ENCODE measurements at places on chromosomes 4 and X.

DNA sequence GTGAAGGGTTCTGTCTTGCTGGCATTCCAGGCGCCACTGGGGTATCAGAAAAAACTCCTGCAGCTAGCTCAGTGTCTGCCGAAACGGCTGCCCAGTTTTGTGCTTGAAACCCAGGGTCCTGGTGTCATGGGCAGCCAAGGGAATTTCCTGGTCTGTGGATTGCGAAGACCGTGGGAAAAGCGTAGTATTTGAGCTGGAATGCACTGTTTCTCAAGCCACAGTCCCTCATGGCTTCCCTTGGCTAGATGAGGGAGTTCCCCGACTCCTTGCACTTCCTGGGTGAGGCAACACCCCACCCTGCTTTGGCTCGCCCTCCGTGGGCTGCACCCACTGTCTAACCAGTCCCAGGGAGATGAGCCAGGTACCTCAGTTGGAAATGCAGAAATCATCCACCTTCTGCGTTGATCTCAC lies 40.1 kb downstream of the NOP14 start:
- peaks cover 46% of the 10 kb centered on the region for H3K36me3 ChIP-seq
- DNase-seq: no peak

- H3K27ac ChIP-seq: no peak overlapping the region
- no peaks in the 10 kb centered on the region for H3K4me1 ChIP-seq
- H3K27me3 ChIP-seq: no peaks in the 10 kb centered on the region
- H3K36me3 ChIP-seq: no peaks in the 10 kb centered on the region
Observed at GRCh38 chrX:129525162-129525561, 1.9 kb upstream of the SMARCA1 start.

DNA sequence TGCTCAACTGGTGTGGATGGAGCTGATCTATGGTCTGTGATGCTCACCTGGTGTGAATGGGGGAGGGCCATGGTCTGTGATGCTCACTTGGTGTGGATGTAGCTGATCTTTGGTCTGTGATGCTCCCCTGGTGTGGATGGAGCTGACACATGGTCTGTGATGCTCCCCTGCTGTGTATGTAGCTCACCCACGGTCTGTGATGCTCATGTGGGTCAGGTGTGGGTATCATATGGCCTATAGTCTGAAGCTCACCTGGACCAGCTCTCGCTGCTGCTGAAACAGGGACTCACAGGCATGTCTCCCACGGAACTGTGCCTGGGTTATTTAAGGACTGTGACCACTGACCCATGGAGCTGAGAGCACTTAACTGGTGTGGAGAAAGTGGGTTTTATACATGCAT lies 109.7 kb downstream of the CRLF2 start:
- no peak overlapping the region for H3K4me3 ChIP-seq
- no peak overlapping the region for H3K27ac ChIP-seq
- H3K4me1 ChIP-seq: no peaks in the 10 kb centered on the region
- no peaks in the 10 kb centered on the region for H3K36me3 ChIP-seq
- no peaks in the 10 kb centered on the region for H3K27me3 ChIP-seq

GRCh38 chrX:55008571-55009358 lies 8.6 kb downstream of the APEX2 start:
- H3K27ac ChIP-seq: no peak overlapping the region
- peaks cover 11% of the 10 kb centered on the region for H3K36me3 ChIP-seq
- DNase-seq: no peak
- H3K4me1 ChIP-seq: no peaks in the 10 kb centered on the region
- H3K4me3 ChIP-seq: no peak overlapping the region

DNA sequence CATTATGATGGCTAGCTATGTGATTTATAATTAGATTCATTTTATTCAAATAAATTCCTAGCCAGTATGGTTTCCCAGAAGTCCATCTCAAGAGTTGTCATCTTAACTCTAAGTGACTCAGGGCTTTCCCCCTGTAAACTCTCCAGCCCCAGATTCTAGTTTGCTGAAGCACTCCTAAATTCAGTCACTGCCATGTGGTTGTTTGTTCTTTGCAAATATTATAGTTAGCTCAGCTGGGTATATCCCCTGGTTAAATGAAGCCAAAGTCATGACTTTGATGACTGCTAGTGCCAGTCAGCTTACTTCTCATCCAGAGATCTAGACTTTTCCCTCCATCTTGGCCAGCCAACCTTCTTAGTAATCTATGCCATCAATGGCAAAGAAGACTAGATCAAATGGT lies 126.0 kb downstream of the GRIA3 start:
- no peak overlapping the region for H3K27ac ChIP-seq
- no peaks in the 10 kb centered on the region for H3K27me3 ChIP-seq
- no peak for DNase-seq

GRCh38 chr4:128315756-128316520 lies 28.3 kb upstream of the PGRMC2 start:
- no peaks in the 10 kb centered on the region for H3K36me3 ChIP-seq
- no peak overlapping the region for H3K4me3 ChIP-seq
- no peak for DNase-seq
- H3K27ac ChIP-seq: no peak overlapping the region
- H3K27me3 ChIP-seq: no peaks in the 10 kb centered on the region
- H3K4me1 ChIP-seq: no peaks in the 10 kb centered on the region

DNA sequence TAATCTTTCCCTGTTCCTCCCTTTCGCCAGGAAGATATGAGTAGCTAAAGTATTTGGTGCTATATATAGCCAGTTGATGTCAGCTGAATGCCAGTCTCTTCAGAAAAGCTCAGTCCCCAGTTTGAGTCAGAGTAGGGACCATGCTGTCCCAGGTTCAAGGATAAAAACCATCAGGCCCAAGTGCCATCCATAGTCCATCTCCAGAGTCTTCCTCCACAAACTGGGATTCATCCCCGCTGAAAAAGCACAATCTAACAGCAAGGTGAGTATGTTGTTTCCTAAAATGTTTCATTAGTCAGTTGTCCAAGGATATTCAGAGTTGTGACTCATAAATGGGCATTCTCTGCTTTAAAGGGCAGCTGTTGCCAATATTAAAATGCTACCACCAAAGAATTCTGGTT lies at the start of gene MYOZ2:
TSS of gene MYOZ2 (plus strand) at position 112 of the 401 bp plus-strand sequence. CDS start 694 bp downstream, outside the sequence.
- H3K4me1 ChIP-seq: peaks cover 25% of the 10 kb centered on the region
- H3K27ac ChIP-seq: no peak within 1 kb of the TSS
- no peak for DNase-seq

DNA sequence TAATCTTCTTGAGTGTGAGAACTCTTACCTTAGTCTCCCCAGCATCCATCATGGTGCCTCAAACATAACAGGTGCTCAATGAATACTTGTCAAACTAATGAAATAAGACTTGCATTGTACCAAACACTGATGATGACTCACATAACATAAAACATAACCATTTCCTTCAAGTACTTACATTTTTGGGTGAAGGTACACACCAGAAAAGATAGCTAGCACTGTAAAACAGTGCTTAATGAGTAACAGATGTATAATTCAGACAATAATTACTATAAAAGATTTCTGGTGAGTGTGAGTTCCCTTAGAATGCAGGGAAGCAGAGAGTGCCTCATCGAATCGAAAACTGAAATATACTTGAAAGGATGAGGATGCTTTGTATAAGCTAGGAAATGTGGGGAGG lies 70.1 kb upstream of the HCCS start:
- H3K27ac ChIP-seq: no peak overlapping the region
- H3K4me3 ChIP-seq: no peak overlapping the region
- DNase-seq: no peak

- DNase-seq: no peak
- peaks cover 23% of the 10 kb centered on the region for H3K36me3 ChIP-seq
- H3K27ac ChIP-seq: no peak overlapping the region
- H3K27me3 ChIP-seq: no peaks in the 10 kb centered on the region
Observed at GRCh38 chr4:56450342-56450741, 14.3 kb downstream of the PAICS start.

DNA sequence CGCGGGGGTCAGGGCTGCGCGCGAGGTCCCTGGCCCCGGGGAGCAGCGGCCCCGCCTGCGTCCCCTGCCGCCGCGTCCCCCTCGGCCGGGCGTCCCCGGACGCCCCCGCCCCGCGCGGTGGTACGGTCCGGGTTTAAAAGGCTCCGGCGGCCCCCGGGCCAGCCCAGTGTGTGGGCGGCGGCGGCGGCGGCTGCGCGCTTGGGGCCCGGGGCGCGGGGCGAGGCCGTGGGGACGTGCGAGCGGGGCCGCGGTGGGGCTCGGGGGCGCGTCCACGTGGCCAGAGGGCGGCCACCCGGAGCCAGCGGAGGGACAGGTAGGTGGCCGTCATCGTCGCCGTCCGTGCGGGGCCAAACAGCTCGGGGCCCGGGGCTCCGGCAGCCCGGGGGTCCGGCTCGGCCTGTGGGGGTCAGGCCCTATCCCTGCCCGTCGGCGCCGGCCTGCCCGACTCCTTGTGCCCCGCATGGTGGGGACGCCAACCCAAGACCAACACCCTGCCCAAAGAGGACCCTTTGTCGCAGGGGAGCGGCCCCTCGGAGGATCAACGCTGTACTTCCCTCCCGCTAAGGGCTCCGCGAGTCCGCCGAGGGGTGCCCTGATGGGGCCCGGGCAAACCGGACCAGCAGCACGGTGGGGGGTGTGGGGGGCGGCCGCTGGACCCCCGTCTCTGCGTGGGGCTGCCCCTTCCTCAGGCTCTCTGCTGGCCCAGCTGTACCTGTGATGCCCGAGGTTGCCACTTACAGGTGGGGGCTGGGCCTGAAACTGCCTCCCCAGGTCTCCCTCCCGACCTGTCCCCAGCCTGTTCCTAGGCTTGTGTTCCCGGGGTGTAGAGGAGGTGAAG lies at the start of gene PLXNA3:
TSS of gene PLXNA3 (plus strand) at position 166 of the 838 bp plus-strand sequence. CDS start 1,903 bp downstream, outside the sequence.
- DNase-seq: peak; percentile 46
- H3K4me3 ChIP-seq: peak within 1 kb of the TSS; percentile 61
- peaks cover 4% of the 10 kb centered on the region for H3K4me1 ChIP-seq
- H3K27me3 ChIP-seq: no peaks in the 10 kb centered on the region
- no peaks in the 10 kb centered on the region for H3K36me3 ChIP-seq

GRCh38 chr4:31918891-31919290 lies 1198.7 kb downstream of the PCDH7 start:
- no peaks in the 10 kb centered on the region for H3K4me1 ChIP-seq
- no peaks in the 10 kb centered on the region for H3K36me3 ChIP-seq
- H3K27ac ChIP-seq: no peak overlapping the region
- H3K4me3 ChIP-seq: no peak overlapping the region

GRCh38 chr4:103415801-103416200 lies 217.7 kb upstream of the CENPE start:
- no peaks in the 10 kb centered on the region for H3K27me3 ChIP-seq
- H3K4me1 ChIP-seq: no peaks in the 10 kb centered on the region
- no peak overlapping the region for H3K27ac ChIP-seq

GRCh38 chr4:26386386-26386785 lies 65.6 kb downstream of the RBPJ start:
- H3K27ac ChIP-seq: no peak overlapping the region
- H3K36me3 ChIP-seq: peaks cover 16% of the 10 kb centered on the region
- H3K4me3 ChIP-seq: no peak overlapping the region

DNA sequence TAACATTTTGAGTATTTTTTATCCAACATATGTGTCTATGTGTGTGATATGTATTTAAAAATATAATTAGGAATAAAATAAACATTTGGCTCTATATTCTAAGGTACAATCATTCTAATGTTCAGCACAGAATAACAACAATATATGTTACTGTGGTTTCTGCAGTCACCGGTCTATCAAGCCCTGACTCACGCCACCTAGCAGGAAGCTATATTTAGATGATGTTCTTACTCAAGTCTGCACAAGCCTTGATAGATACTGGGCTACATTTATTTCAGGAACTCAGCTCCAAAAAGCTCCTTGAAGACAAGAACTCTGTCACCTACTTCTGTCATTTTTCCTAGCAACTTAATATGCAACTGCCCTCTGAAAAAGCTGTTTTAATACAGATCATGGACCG lies 152.0 kb upstream of the FTHL17 start:
- H3K27ac ChIP-seq: no peak overlapping the region
- H3K27me3 ChIP-seq: no peaks in the 10 kb centered on the region
- no peak overlapping the region for H3K4me3 ChIP-seq
- H3K4me1 ChIP-seq: no peaks in the 10 kb centered on the region
- no peak for DNase-seq

DNA sequence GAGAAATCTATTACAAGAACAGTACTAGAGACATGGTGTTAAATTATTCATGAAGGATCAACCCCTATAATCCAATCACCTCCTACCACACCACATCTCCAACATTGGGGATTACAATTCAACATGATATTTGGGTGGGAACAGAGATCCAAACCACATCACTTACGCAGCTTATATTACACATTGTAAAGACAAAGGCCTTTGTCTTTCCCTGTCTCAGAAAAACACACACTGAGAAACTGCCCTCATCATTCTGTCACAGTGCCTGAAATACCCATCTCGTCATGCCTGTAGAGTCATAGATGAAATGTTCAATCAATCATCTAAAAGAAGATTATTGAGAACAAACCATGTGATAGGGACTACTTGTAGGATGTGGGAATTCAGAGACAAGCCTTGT lies 558.8 kb upstream of the GRIA3 start:
- no peak overlapping the region for H3K4me3 ChIP-seq
- no peaks in the 10 kb centered on the region for H3K4me1 ChIP-seq
- no peak for DNase-seq
- no peaks in the 10 kb centered on the region for H3K36me3 ChIP-seq
- H3K27me3 ChIP-seq: no peaks in the 10 kb centered on the region

DNA sequence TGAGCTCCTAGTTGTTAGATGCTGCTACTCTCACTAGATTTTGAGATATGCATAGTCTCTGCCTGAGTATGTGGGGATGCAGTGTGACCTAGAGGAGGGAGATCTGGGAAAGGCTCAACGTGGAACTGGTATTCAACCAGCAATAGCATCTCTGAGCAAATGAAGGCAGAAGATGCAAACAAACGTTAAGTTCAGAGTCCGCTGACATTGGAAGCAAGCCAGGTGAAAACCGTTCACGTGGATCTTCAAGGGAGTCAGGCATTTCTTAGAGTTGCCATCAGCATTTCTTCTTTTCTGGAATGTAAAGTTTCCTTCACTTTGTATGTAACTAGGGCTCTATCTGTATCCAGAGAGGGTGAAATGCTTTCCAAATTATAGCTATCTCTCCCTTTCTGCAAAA lies 59.9 kb downstream of the C4orf51 start:
- no peaks in the 10 kb centered on the region for H3K27me3 ChIP-seq
- no peaks in the 10 kb centered on the region for H3K36me3 ChIP-seq
- no peak for DNase-seq
- no peak overlapping the region for H3K27ac ChIP-seq
- H3K4me3 ChIP-seq: no peak overlapping the region

DNA sequence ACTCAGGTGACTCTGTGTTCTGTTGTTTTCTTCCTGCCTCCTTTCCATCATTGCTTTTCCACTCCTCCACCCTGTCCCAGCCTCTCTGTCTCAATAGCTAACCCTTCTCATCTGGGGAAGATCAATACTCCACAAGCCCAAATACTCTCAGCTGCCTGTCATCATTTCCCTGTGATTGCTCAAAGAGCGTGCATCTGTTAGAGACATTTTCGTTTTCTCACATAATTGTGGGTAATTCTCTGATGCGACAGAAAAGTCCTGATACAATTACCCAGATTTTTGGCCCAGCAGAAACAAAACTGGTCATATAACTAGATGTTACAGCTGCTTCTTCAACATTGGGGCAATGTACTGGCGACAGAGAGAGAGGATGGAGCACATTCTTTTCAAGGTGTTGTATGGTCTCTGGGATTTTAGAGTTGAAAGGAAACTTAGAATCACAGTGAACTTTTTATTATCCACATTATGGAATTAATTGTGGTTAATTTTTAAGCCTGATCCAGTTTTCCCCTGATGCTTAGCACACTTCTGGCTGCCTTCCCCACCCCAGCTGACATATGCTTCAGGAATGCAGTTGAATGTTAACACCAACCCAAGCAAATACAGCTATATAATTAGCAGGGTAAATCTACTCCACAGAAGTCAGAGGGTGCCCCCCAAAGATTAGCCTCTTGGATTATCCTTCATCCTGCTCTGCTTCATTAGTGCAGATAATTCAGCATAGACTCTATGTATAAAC lies 171.4 kb upstream of the ANXA3 start:
- no peak for DNase-seq
- no peak overlapping the region for H3K27ac ChIP-seq
- no peaks in the 10 kb centered on the region for H3K27me3 ChIP-seq
- no peaks in the 10 kb centered on the region for H3K4me1 ChIP-seq
- H3K36me3 ChIP-seq: no peaks in the 10 kb centered on the region

Data from effector memory CD4-positive, alpha-beta T cell (primary cell).